NCI-H146 (cell line): ENCODE measurements at places on chromosomes 6 and 20.

- no peak for DNase-seq
These were observed 7.7 kb downstream of the NKAIN2 start for GRCh38 chr6:123811378-123811777.

- no peak for DNase-seq
These were observed 1230.2 kb upstream of the EYS start for GRCh38 chr6:66937180-66937579.

DNA sequence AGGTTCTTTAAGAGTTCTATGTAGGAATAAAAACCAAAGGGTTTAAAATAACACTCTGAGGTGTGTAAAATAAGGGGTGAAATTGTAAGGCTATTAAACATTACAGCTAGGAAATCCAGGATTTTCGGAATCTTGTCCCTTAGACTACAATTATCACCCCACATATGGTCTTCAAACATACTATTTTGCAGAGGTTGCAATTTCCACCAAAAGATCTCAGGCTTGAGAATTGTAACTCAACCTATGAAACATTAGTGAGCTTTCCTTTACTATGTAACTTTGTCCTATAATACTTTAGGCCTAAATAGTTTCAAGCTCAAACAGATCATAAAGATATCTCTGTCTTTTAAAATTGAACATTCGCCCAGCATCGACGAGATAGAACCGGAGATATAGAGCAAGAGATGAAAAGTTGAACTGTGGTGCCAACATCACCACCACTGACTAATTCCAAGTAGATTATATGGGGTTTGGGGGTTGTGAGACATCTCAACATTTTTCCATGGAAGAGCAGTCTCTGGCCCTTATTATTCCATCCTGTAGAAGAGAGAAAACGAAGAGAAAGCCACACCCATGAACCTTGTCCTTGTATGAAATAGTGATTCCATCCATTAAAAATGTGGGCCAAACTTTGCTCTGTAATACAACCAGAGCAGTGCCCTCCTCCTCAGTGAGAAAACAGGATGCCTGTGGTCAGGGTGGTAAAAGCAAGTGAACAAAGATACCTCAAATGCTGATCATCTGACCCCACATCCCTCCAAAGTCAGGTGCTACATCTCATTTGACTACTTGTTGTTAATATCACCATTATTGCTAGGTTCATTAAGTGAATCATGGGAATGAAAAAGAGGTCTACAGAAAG lies 284.5 kb upstream of the GJE1 start:
- DNase-seq = no peak

DNA sequence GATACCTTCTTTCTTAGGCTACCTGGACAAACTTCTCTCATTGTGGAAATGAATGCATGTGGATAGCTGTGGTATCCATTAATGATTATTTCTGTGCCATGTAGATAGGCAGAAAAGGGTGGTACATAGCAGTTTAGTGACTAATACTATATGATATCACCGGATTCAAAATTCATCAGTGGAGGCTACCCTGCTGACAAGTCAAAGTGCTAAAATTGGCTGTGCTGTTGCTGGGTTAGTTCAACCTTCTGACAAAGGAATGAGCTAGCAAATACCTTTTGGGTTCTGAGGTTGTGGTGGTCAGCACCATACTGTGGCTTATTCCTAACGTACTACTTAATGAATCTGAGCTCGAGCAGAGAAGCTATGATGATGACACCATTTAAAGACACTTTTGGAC lies 109.1 kb downstream of the TFAP2B start:
- no peak for DNase-seq

- DNase-seq = no peak
These were observed 407.7 kb downstream of the EPM2A start for GRCh38 chr6:145327586-145327985.

DNA sequence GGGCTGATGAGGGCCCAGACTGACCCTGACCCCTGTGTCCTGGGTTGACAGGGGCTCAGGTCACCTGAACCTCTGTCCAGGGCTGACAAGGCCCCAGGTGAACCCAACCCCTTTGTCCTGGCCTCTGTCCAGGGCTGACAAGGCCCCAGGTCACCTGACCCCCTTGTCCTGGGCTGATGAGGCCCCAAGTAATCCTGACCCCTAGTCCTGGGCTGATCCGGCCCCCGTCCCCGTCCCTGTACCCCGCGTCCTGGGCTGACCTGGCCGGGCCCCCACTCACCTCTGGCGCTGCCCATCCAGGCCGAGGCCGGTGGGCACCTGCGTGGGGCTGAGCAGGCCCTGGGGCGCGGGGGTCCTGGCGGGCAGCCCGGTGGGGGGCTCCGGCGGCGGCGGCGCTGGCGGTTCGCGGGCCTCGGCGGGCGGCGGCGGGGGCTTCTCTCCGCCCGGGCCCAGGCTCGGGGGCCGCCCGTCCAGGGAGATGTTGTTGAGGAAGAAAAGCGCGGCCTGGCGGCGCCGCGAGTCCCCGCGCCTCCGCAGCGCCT lies 379 bp downstream of the CABLES2 start:
- DNase-seq = no peak

DNA sequence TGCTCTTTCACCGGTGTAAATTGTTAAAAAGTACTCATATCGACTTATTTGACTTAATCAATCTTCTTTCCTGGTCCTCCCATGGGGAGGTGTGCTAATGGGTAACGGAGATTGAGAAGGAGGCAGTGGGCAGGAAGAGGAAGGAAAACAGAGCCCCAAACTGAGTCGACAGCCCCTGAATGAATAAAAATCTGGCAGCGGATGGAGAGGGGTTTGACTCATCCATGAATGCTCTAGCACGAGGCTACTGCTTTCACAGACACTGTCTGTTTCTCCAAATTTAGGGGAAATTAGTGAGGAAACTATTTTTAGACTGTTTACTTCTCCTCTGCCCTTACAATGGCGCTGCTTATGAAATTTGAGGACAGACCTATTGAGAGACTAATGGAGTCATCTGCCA lies 142.2 kb upstream of the ATXN1 start:
- no peak for DNase-seq

GRCh38 chr20:316316-317068 lies 8.9 kb upstream of the SOX12 start:
- no peak for DNase-seq

- peak; percentile 20 for DNase-seq
These were observed at the start of gene MATN4 for GRCh38 chr20:45308117-45308778. TSS of gene MATN4 (minus strand) at chr20:45308299. CDS start at chr20:45305582, 2,717 bp downstream.

DNA sequence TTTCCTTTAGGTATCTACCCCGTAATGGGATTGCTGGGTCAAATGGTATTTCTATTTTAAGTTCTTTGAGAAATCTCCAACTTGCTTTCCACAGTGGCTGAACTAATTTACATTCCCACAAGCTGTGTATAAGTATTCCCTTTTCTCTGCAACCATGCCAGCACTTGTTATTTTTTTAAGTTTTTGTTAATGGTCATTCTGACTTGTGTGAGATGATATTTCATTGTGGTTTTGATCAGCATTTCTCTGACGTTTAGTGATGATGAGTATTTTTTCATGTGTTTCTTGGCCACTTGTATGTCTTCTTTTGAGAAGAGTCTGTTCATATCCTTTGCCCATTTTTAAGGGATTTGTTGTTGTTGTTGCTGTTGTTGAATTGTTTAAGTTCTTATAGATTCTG lies 871.1 kb downstream of the KIF16B start:
- DNase-seq = no peak

DNA sequence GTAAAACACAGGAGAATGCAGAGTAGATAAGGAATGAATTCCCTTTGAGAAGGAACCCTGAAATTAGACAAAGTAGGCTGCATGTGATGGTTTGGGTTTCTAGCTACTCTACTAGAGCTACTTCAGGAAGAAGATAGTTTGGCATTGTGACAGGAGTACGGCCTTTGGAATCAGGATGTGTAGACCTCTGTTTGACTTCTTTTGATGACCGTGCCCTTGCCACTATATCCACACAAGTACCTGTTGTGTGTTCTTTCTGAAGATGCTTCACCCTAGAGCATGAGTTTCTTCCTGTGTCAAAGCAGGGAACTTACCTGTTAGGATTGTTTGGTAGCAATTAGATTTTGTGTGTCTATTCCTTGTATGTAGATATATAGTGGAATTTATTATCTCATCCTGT lies 41.7 kb downstream of the CD2AP start:
- no peak for DNase-seq
